Stimulated activated CD4-positive, alpha-beta T cell treated with anti-CD3 and anti-CD28 coated beads, TNF-alpha, amount 100 ng/mL, for 24 hours (primary cell): ENCODE measurements at places on chromosomes 11 and 22.

DNA sequence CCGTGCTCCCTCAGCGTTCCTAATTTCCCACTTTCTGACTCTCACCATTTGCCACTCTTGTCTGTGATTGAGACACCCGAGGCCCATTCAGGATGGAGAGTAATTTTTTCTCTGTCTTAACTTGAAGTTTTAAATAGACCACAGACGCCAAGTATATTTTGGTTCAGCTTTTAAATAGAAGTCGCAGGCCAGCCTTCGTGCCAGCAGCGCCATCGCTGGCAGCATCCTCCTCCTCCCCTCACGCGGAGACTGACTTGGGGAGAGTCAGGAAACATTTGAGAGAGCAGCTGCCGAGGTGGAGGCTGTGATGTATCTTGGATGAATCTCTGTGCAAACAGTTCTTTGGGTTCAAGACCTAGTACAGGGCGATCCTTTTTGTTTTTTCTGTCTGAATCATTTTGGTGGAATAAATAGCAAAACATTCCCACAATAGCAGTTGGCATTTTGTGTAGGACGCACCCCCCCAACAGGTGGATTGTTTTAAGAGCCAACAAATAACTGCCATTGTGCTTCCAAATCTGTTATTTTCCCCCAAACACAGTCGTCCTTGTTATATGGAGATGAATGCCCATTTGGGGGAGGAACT lies 889 bp upstream of the DMC1 start:
- DNase-seq, result no peak

- no peak for DNase-seq
Observed at GRCh38 chr22:39384750-39385480, 14.7 kb upstream of the TAB1 start.

- no peak for DNase-seq
Observed at GRCh38 chr11:26995701-26996460, 2.0 kb downstream of the FIBIN start.

GRCh38 chr22:36671404-36671803 lies 32.1 kb downstream of the CACNG2 start:
- DNase-seq, result no peak

DNA sequence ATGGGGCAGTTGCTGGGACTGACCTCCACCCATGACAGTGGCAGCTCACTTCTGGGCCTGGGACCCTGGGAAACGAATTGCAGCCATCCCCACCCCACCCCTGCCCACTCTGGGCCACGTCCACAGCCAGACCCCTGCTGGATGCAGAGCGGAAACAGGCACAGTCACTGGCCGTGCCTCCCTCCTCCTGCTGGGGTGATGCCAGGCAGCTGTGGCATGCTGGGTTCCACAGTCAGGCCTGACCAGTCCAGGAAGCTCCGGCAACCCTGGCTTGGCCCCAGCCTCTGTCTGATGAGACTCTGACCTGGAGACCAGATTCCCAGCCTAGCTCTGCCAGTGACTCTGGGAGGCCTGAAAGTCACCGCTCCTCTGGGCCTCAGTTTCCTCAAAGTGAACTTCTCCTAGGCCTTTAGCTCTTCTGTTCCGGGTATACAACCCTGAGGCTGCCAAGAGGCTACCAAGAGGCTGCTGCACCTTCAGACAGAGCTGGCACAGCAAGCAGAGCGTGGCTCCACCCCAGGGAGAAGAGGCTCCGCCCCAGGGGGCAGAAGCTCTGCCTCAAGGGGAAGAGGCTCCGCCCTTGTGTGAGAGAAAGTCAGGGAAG lies 8.9 kb downstream of the SULT4A1 start:
- no peak for DNase-seq

GRCh38 chr11:121431820-121432526 lies 20.1 kb upstream of the SORL1 start:
- no peak for DNase-seq

GRCh38 chr22:49735411-49735900 lies 92.2 kb downstream of the BRD1 start:
- DNase-seq, result no peak

GRCh38 chr11:108340973-108341372 lies 118.1 kb downstream of the ATM start:
- no peak for DNase-seq

GRCh38 chr11:76369406-76369805 lies 11.5 kb downstream of the THAP12 start:
- no peak for DNase-seq

DNA sequence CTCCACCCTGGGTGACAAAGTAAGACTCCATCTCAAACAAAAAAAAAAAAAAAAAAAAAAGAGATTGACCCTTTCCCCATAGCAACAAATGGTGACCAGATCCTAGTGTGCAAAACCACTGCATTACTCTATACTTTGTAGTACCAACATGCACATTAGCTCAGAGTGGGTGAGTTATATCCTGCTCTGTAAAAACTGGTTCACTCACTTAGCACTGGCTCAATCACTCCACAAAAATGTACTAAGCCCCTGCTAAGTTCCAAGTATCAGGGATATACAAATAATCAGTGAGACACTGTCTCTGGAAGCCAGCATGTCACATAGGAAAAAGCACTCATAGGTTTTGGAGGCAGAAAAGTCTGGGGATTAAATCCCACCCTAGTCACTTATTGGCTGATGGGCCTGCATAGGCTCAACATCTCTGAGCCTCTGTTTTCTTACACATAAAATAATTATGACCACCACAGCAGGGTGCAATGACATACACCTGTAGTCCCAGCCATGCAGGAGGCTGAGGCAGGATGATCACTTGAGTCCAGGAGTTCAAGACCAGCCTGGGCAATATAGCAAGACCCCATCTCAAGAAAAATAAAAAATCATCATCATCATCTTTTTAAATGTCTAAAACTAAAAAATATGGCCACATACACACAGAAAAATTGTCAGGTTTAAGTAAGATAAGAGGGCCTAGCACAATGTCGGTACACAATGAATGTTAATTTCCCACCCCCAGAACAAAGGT lies 11.9 kb downstream of the FAM168A start:
- no peak for DNase-seq

- no peak for DNase-seq
Observed at GRCh38 chr11:74333193-74333592, 21.8 kb upstream of the P4HA3 start.

DNA sequence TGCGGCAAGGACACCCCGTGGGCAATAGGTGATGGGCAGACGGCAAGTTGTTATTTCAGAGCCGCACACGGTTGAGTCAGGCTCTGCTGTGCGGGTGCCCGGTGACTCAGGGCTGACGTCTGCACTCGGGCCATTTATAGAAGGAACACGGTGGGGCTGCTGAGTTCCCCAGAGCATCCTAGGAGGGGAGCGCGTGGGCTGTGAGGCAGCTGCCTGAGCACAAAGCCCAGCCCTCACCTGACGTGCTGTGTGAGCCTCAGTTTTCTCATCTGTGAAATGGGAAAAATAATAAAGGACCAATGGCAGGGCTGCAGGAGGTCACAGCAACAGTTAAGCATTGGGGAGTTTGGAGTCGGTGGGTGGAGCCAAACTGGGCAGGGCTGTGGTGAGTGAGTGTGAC lies 11.3 kb upstream of the RHOD start:
- DNase-seq, result no peak

- no peak for DNase-seq
Observed at GRCh38 chr11:110303414-110303826, 7.0 kb upstream of the RDX start.

DNA sequence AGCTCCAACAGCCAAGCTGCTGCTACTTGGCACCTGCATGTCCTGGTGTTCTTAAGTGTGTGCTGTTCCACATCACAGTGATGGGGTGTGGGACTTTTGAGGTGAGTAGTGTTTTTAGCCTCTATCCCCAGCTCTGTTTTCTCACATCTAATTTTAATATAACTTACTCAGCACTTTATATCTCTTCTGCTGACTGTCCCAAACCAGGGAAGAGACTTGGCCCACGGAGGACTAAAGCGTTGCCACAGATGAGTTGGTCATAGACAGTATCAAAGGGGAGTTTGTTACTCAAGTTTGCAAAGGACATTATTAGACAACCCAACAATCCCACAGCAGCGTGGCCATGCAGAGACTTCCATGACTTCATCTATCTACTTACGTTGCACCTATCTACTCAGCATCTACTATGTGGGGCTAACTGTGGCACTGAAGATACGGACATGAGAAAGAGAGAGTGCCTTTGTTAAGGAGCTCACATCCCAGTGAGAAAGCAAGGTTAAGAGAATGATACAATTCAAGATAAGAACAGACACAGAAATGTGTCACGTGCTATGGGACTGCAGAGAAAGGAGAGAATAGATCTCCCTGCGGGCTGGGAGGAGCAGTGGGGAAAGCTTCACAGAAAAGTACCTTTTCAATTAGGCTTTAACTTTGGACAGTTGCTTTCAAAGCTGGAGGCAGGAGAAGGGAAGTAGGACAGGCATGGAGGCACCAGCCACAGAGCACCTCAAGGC lies 82.4 kb downstream of the ME3 start:
- DNase-seq, result no peak

DNA sequence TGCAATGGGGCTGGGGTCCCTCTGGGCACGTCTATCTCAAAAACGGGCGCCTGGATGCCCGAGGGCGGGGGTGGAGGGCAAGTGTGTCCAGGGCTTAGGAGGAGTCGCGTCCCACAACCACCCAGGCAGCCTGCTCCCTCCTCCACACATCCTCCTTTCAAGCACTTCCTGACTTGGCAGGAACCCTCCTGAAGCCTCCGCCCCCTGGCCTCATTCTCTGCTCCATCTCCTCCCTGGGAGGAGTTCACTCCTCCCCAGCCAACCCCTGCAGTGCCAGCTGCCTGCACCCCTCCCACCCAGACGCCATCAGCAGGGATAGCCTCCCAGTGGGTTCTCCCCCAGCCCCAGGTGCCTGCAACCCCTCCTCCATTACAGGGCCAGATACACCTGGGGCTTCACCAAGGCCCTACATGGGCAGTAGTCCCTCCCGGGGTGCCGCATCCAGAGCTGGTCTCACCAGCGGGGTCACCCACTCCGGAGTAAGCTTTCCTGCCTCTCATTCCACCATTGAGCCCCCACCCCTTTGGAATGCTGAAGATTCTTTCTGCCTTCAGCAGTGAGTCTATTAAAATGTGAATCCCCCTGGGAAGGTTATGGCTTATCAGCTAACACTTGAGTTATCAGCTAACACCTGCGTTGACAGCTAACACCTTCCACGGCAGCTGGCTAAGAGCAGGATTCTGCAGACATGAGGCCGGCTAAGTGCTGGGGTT lies 24.4 kb downstream of the RTN4R start:
- peak; percentile 14 for DNase-seq

DNA sequence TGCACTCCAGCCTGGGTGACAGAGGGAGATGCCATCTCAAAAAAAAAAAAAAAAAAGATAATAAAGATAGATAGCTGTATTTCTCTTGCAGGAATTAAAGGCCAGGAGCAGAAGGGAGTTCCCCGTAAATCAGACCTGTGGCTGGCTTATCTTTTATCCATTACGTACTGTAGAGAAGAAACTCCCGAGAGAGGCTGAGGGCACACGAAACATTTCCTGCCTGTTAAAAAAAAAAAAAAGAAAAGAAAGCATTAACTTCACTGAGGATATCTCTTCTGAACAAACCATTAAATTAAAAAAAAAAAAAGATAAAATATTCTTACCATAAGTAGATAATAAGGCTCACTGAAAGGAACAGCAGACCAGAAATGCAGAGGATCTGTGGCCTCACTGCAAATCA lies 22.5 kb downstream of the P4HA3 start:
- DNase-seq, result no peak

- DNase-seq, result no peak
Observed at GRCh38 chr22:46004105-46004866, 27.3 kb upstream of the WNT7B start.

DNA sequence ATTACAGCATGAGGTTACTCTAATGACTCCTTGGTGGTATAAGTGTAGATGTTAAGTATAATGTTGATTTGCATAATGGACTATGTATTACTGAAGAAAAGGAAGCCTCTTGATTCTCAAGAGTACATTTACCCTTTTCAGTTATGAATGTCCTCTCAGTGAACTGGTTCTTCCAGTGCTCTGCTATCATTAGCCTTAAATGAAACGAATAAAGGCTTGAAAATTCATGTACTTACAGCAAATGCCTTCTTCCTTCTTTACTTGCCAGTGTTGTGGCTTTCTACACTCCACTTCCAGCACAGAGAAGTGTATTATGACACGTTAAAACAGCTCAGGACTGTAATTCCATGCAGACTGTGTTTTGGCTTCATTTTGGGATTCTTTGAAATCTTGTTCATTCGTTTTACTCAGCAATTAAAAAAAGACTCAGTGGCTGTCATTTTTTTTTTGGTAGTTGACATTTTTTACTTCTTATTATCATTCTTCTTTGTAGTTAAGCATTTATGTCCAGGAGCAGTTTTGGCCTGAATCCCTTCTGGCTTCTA lies 96.9 kb downstream of the MTMR3 start:
- no peak for DNase-seq

GRCh38 chr11:10762185-10762584 lies 11.1 kb downstream of the CTR9 start:
- no peak for DNase-seq

- DNase-seq, result no peak
Observed at GRCh38 chr22:37032535-37033460, 13.3 kb downstream of the MPST start.

DNA sequence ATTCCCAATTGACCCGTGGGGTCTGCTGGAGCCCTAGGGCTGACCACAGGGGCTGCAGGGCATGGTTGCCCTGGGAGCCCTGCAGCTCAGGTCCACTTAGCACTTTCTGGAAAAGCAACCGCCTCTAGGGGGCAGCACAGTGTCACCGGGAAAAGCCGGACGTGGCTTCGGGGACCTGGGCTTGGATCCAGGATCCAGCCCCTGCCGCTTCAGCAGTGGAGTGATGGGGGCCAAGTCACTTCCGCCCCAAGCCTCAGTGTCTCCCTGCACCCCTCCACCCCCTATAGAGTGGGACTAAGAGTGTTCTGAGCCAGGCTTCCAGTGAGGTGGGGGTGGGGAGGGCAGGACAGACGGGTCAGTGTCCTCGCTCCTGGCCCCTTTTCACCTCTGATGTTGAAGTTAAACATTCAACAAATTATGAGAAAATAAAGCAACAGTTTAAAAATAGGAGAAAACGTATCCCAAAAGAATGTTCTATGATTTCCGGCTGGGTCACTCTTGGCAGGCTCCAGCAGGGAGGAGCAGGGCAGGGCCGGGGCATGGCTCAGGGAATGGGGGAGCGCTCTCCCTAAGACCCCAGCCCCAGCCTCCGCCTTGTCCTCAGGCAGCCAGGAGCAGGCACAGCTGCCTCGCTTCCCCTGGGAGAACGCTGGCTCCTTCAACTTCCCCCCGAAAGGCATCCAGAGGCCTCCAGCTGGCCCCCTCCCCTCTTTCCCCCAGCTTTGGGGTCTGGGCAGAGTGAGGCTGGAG lies 96.5 kb upstream of the FGF3 start:
- DNase-seq, result no peak

DNA sequence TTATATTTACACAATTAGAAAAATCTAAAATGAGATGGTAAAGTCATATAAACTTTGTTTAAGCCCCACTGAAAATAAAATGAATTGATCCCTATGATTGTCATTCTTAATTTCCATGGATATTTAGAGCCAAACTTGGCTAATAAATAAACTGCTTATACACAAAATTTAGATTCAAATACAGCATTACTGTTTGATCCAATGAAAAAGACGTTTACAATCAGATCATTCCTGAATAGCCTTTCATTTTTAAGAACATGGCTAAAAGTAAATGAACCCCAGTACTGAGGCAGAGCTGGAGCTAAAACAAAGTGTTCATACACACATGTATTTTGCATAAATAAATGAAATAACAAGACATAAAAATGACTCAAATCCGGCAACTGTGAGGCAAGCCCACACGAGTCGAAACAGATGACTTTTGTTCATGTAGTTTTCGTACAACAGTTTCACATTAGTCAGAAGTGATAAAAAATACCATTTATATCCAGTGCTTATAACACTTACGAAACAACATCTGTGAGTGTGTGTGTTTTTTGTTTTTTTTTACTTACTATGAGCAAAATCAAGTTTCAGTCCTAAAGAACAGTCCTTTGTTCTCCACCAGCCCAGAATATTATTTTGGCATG lies 386.5 kb downstream of the SOX6 start:
- DNase-seq, result no peak
